Brain pericyte (primary cell): ENCODE measurements at places on chromosomes 4 and X.

DNA sequence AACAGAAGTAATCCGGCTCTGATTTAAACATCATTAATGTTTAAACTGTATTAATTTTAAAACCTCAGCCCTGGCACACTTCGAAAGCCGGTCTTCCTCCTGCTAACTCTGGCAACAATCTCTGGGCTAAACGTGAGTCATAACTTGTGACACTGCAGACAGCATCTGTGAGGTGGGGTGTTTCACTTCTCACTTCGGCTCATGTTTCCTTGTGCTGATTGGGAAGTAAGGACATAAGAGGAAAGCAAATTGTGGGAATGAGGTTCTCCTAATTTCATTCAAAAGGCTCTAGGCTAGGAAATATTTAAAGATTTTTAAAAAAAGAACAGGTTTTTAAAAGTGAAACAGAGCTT is 139.9 kb upstream of the USP9X start:
- DNase-seq = peak; percentile 34

GRCh38 chr4:87030755-87031441 is 96.1 kb downstream of the AFF1 start:
- no peak for DNase-seq

- DNase-seq = no peak
These were observed 189.1 kb downstream of the NDST4 start for GRCh38 chr4:114924311-114924710.

GRCh38 chrX:53286171-53286570 is 4.8 kb upstream of the IQSEC2 start:
- DNase-seq = no peak

DNA sequence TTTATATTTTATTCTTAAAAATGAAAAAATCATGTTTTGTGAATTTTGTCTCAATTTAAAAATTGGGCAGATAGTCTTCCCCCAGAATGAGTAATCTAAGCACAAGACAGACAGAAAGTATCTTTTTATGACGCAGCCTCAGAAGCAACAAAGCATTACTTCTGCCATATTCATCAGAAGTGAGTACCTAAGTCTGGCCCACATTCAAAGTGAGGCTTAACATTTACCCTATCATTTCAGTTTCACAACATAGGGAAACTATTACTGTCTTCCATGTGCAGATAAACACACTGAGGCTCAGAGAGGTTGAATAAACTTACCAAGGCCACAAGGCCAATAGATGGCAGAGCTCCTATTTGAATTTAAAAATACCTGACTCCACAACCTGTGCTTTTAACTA is 4.4 kb upstream of the PRDX4 start:
- DNase-seq = no peak

GRCh38 chr4:26071688-26072087 is 157.7 kb downstream of the SMIM20 start:
- DNase-seq = no peak

DNA sequence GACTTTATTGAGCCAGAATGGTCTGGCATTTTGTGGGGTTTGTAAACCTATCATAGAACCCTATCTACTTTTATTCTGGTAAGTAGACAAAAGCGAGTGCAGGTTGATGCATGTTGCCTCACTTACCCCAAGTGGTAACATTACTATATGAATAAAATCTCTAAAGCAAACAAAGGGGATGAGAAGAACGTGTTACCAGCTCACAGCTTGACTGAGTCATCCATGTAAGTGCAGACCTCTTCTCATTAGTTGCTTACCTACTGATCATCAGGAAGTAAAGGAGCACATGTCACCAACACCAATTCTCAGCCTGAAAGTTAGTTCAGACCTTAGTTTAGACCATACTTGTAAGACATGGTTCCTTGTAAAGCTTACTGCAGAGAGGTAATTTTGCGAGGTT is 1328.3 kb downstream of the C4orf33 start:
- DNase-seq = no peak

- DNase-seq = no peak
These were observed 99.0 kb upstream of the OTUD4 start for GRCh38 chr4:145279122-145279960.

DNA sequence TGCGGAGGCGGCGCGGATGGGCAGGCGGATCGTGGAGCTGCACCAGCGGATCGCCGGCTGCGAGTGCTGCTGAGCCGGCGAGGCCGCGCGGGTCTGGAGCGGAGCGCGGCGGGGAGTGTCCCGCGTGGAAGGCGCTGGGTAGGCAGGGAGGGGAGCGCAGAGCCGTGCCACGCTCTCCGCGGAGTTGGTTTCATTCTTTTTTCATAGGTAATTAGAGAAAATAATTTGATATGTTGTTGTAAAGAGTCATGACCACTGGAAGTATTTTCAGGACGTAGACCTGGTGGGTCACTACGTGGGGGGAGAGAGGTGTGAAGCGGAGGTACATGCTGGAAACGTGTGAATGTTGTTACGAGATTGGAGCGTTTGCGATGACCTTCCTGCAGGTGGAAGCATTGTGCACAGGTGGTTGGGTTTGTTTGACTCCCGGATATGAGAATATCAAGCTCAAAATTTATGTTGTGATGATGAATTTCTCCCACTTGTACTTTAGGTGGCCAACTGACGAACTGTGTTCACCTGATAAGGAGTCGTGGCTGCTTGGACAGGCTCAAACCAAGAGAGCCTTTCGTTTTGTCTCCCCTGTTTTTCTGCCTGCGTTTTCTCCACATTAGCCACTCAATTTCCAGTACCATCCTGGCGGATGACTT is 19.1 kb upstream of the S100P start:
- no peak for DNase-seq

DNA sequence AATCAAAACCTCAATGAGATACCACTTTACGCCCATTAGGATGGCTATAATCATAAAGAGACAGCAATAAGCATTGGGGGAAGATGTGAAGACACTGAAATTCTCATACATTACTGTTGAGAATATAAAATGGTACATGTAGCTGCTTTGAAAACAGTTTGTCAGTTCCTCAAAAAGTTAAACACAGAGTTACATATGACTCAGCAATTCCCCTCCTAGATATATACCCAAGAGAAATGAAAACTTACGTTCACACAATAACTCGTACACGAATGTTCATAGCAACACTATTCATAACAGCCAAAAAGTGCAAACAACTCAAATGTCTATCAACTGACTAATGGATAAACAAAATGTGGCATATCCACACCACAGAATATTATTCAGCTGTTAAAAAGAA is 36.6 kb downstream of the PHF8 start:
- DNase-seq = no peak

DNA sequence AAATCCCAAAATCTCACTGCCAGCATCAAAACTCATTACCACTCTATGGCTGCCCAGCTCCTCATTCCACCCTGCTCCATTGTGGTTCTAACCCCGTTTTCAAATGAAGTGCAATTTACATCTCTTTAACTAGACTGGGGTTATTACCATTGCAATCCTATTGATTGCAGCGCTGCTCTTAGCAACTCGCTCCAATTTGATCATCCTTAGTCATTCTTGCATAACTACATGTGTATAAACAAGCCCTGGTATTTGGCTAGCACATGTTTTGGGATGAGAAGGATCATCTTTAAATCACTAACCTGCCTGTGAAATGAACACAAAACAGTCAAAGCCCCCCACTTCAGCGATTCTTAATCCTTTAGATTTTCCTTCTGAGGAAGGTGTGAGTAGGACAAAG is 340.1 kb upstream of the PPARGC1A start:
- DNase-seq = no peak

- DNase-seq = no peak
These were observed 40.9 kb upstream of the NYX start for GRCh38 chrX:41406201-41406600.

DNA sequence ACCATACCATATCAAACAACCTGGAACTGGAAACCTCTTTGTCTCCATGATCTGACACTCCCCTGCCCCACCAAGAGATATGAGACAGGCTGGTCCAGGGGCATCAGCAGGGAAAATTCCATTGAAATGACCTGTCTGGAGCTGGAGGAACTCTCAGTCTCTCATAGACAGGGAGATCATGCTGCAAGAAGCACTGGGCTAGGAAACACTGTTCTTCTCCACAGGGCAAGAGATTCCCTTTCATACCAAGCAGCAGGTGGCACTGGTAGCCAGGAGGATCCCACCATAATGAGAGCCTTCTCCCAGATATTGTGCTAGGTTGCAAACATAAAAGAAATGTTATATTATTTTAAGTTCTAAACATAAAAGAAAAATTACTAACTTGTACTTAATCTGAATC is 14.5 kb upstream of the NALF2 start:
- DNase-seq = no peak

- no peak for DNase-seq
These were observed 16.6 kb upstream of the SMIM9 start for GRCh38 chrX:154850957-154851611.

GRCh38 chr4:20591571-20591970 is 108.7 kb upstream of the PACRGL start:
- DNase-seq = no peak
